ENCODE measurements at places on chromosomes 5 and 9. TPM values are rescaled to one million over a fixed set of nuclear protein-coding genes. Genes with fewer than 3 reads are reported as not detected.

DNA sequence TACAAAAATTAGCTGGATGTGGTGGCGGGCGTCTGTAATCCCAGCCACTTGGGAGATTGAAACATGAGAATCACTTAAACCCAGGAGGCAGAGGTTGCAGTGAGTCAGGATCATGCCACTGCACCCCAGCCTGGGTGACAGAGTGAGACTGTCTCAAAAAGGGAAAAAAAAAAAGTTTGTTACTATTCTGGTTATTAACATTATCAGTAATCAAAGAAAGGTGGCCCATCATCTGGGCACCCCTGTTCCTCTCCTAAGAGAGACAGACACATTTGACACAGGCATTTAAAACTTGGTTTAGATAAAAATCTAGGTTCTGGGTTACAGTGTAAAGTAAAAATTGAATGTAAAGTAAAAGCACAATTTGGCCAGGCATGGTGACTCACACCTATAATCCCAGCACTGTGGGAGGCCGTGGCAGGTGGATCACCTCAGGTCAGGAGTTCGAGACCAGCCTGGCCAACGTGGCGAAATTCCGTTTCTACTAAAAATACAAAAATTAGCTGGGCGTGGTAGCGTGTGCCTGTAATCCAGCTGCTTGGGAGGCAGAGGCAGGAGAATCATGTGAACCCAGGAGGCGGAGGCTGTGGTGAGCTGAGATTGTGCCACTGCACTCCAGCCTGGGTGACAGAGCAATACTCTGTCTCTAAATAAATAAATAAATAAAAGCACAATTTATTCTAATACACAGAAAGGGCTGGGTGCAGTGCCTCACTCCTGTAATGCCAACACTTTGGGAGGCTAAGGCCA is 16.7 kb upstream of the PHYHD1 start:
- no peak for DNase-seq

DNA sequence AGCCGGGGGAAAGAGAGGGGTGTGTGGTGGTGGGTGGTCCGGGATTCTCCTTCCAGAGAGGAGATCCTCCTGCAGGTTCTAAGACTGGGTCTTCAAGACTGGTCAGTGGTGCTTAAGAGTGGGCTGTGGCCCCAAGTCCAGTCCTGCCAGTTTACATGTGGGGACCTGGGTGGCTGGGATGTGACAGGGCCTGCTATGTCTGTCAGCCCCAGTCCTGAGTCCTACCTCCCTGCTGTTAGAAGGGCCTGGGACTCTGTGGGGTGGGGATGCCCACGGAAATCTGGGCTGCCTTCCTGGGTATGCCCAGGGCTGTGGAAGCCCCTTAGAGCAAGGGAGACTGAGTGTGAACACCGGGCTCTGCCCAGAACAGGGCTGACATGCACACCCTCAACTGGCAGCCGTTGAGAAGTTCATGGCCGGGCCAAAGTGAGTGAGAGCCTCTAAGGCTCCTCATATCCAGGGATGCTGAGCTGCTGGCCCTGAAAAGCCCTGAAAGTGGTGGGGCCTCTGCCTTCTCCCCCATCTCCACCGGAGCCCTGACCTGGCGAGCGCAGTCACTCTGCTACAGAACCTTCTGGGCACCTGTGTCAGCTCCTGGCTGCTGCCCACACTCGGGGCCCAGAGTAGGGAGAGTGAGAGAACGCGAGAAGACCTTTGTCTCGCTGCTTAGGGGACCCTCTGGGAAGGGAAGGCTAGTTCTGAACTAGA is 1.7 kb downstream of the PHF2 start:
- no peak for DNase-seq

DNA sequence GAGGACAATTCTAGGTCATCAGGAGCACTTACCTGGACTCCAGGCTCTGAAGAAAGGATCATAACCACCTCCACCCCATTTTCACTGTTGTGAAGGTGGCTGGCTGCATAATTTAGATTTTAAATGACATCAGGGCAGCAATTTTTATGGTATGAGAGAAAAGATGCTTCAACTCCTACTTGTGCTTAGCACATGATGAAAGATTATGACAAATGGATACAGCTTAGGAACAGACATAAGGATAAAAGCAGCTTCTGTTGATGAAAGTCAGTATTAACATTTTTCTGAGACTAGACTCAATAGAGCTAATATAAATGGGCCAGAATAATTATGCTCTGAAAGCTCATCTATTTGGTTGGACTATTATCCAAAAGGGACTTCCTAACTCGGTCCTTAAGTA is 72.2 kb downstream of the SIL1 start:
- DNase-seq, result no peak

GRCh38 chr9:137430723-137431415 is 7.7 kb downstream of the NOXA1 start:
- DNase-seq, result no peak

GRCh38 chr9:127644146-127644827 is 32.2 kb downstream of the STXBP1 start:
- DNase-seq, result no peak

- no peak for DNase-seq
These were observed 3.1 kb upstream of the EEIG1 start for GRCh38 chr9:127983847-127984289.

- no peak for DNase-seq
These were observed 104.4 kb downstream of the CETN3 start for GRCh38 chr5:90305041-90305720.

GRCh38 chr5:144142139-144142823 is 28.2 kb downstream of the YIPF5 start:
- DNase-seq, result no peak

DNA sequence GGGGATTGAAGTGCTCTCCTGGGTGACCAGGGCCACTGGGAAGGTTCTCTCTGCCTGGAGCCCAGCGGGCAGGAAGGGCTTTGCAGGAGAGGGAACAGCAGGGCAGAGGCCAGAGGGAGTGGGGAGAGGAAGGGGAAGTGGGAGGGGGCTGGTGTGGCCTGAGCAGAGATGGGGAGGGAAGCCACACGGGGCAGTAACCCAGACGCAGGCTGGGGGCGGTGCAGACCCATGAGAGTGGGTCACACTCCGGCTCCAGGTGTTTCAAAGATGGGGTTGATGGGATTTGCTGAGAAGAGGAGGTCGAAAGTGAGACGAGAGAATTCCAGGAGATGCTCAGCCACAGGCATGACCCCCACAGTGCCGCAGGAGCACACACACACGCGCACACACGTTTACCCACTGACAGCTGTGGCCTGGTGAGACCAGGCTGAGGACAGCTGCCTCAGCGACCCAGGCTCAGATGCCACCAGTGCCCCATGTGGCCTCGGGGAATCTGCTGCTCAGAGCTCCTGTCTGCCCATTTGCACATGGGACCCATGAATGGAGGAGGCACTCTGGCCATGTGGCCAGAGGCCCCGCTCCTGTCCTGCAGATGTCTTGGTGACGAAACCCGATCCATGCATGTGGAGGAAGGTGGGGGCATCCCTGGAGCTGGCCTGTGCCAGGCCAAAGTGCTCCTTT is 32.7 kb upstream of the FCN2 start:
- no peak for DNase-seq

DNA sequence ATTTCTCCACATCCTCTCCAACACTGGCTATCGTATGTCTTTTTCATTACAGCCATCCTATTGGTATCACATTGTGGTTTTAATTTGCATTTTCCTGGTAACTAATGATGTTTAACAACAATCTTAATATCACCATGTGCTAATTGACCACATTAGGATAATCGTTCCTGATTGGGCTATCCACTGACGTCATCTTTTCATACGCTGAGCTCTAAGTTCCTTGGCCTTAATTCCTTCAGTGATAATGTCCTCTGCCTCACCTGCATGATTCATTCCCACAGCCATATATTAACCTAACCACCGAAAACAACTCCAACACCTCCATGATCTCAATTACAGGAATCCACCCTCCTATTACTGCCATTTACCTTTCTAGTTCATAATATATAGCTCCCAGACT is 547.9 kb upstream of the BRINP1 start:
- no peak for DNase-seq

DNA sequence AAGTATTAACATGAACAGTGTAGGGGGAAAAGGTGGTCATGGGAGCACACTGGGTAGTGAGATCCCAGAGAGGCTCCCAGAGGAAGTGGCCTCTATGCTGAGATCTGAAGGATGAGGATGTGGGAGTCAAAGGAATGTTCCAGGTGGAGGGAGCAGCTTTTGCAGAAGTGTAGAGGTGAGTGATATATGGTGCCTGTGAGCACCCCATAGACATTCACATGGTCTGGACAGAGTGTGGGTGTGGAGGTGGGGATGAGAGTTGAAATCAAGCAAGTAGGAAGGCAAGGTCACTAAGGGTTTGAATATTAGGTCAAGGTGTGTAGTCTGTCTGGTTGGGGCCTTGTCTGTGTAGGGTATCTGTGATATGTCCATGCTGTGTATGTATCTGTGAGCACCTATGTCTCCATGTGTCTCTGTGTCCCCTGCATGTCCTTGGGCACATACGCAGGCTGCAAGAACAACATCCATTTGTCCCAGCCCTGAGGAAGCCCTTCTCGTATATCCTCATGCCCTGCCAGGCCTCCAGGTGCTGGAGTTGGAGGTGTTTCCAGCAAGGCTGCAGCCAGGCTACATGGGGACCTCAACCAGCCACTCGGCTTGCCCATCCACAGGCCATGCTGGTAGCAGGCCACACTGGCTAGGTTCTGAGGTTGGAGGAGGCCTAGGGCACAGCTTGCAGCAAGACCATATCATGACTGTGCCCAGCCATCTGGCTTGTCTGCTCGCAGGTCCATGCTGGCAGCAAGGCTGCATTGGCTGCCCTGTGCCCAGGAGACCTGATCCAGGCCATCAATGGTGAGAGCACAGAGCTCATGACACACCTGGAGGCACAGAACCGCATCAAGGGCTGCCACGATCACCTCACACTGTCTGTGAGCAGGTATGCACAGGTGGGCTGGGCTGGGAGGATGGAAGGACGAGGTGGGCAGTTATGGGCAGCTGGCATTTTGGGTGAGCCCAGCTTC is 4.7 kb downstream of the PDLIM4 start:
- no peak for DNase-seq

GRCh38 chr5:83919071-83920041 is 198.7 kb upstream of the HAPLN1 start:
- peak; percentile 24 for DNase-seq

DNA sequence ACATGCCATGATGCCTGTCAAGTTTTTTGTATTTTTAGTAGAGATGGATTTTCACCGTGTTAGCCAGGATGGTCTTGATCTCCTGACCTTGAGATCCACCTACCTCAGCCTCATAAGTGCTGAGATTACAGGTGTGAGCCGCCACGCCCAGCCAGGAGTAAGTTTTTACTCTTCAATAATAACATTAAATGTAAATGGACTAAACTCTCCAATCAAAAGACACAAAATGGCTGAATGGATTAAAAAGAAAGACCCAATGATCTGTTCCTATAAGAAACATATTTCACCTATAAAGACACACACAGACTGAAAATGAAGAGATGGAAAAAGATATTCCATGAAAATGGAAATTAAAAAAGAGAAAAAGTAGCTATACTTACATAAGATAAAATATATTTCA is 37.2 kb upstream of the ISOC1 start:
- no peak for DNase-seq

- no peak for DNase-seq
These were observed 25.9 kb upstream of the AP3B1 start for GRCh38 chr5:78320401-78320800.

GRCh38 chr5:112762113-112762810 is 24.6 kb downstream of the APC start:
- DNase-seq, result no peak

DNA sequence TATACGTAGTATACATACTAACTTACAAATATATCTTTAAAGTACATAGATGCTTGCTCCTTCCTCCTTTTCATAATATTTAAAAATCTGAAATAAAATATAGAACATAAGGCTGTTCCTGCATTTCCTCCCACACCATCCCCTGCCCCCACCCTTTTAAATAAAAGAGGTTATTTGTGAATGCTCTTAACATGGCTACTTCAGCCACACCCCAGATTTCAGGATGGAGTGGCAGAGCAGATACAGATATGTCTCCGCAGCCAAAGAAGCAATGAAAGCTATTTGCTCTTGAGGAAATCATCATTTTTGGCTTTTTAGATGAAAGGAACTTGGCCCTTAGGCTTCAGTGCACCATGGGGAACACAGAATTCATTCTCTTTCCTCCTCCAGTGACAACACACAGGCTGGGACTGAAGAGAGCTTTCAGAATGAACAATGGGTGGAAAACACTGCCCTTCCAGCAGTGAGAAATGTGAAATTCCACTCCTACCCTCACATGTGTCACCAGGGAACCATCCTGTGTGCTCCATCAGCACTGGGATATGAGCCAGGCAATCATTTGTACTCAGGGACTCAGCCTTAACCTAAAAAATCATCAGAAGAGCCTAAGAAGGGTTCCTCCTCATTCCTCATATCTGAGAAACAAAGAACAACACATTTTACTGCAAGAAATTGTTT is 134.3 kb downstream of the PPP2R2B start:
- DNase-seq, result no peak

DNA sequence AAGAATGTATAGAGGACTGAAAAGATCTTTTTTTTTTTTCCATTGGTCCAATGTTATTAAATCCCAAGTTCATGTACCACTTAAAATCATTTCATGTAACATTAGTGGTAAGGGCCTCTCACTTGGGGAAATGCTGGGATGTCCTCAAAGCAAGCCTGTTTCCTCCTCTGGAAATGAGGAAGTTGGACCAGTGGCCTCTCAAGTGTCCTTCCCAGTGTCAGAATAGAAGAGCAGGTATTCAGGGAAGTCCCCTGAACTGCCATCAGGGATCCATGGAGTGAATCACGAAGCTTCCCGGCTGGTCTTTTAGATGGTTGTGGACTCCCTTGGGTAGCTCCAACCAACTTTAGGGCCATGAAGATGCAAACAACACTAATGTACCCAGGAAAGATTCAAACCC is 55.2 kb upstream of the AFAP1L1 start:
- DNase-seq, result no peak

DNA sequence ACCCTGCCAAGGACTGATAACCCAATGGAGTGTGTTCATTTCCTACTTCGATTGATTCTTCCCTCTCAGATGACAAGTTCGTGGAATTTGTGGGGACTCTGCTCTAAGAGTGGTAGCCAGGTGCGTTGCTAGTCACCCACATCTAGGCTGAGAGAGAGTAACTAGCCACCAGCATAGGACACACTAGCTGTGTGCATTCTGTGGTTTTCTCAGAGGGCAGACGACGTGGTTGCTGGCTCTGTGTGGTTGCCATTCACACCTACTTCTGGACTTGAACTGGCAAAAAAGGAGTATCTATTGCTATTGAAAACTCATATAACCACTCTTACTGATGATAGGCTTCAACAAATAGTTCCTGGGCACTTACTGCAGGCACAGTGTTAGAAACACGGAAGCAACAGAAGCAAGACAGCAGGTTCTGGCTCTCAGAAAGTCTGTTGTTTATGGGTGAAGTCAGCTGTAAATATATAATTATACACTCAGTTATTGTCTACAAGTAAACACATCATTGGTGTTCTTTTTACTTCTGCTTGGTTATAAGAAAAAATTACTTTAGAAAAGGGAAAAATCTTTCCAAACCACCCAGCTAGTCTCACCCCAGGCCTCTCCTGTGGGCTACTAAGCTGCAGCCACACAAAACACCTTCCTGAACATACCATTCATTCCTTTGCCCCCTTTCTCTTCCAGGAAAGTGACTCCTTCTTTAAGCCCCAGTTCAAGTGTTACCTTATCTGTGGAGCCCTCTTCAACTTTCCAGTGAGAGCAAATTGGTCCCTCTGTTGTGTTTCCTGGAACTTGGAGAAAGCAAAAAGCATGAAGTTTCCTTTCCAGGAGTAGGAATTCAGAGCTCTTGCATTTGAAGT is 151.1 kb upstream of the HAPLN1 start:
- DNase-seq, result no peak

The TRAF1 gene
- 1.7 TPM for total RNA-seq

The C9orf40 gene
- total RNA-seq, result 3.0 TPM

The FOXD4 gene
- 0.13 TPM for total RNA-seq

The SLC22A4 gene
- 4.4 TPM for total RNA-seq

The AK6 gene
- 35.8 TPM for total RNA-seq

The PCDHGA10 gene
- 3.1 TPM for total RNA-seq

The SPATA31E1 gene
- not detected for total RNA-seq

The HDHD3 gene
- total RNA-seq, result 6.1 TPM
